Amygdala (tissue), 56 donors: ENCODE measurements at places on chromosomes 11 and 22.

GRCh38 chr11:120219232-120219937, 8.6 kb downstream of the OAF start:
- no peak for DNase-seq

DNA sequence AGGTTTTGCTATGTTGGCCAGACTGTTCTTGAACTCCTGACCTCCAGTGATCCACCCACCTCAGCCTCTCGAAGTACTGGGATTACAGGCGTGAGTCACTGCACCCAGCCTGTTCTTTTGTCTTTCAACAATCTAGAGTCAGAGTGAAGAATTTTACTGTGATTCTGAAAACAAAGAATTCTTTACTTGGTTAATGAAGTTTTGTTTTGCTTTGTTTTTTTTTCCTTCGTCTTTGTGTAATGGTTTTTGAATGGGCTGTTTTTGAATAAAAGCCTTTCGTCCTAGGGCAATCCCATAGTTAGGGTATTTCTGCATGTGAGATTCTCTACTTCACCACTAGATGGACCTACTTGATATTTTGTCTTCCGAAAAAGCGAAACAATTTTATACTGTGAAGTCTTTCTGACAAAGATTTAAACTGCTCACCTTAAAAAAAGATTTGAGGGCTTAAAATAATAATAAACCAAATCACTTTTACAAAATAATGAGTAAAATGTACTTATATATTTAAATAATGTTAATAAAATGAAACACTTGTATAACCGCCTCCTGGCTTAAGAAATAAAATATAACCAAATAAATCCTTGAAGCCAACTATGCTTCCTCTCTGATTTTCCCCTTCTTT, 43.4 kb upstream of the SC5D start:
- DNase-seq = no peak

DNA sequence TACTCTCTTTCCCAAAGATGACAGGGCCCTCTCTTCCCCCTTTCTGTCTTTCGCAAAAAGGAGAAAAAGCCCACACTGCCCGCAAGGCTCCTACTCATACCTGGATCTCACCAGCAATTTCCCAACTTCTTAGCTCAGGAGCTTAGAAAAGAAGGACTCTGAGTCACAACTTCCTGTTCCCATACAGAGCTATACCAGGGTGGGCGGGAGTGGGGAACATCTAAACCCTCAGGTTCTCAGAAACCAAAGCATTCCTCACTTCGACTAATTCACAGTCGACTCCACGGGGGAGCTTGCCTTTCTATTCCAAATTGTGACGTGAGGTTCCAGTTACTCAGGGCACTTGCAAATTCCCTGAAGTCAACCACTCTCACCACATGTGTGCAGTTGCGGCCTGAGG, 61.9 kb downstream of the MTNR1B start:
- DNase-seq = no peak

DNA sequence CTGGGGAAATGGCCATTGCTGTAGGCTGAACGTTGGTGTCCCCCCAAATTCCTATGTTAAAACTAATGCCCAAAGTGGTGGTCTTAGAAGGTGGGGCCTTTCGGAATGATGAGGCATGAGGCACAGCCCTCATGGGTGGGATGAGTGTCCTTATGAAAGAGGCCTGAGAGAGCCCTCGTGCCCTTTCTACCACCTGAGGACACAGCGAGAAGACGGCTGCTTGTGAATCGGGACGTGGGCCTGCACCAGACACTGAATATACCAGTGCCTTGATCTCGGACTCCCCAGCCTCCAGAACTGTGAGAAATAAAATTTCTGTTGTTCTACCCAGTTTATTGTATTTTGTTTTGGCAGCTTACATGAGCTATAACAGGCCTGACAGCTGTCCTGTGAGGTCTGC, 162.9 kb upstream of the B3GAT1 start:
- DNase-seq = no peak
